ENCODE measurements at places on chromosomes 5 and 9.

DNA sequence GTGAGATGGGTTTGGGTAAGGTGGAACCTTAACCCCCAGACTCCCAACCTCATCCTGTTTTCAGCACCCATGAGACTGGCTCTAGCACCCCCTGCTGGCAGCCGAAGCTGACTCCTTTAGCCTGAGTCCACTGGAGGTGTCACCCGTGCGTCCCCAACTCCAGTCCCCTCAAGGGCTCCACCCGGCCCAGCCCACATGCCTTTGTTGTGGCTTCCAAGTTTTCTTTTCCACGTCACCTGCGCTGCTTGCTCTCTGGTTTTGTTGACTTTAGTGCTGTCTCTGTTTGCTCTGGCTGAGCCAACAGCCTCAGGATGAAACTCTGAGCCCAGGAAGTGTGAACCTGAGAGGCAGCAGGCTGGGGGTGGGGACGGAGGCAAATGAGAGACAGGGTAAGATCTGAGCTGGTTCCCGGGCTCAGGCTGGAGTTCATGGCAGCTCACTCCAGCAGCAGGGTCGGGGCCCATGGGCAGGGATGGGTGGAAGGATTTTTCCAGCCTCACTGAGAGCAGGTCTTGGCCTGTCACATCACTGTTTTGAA lies 13.2 kb upstream of the AQP7 start:
- DNase-seq, result peak; percentile 51

DNA sequence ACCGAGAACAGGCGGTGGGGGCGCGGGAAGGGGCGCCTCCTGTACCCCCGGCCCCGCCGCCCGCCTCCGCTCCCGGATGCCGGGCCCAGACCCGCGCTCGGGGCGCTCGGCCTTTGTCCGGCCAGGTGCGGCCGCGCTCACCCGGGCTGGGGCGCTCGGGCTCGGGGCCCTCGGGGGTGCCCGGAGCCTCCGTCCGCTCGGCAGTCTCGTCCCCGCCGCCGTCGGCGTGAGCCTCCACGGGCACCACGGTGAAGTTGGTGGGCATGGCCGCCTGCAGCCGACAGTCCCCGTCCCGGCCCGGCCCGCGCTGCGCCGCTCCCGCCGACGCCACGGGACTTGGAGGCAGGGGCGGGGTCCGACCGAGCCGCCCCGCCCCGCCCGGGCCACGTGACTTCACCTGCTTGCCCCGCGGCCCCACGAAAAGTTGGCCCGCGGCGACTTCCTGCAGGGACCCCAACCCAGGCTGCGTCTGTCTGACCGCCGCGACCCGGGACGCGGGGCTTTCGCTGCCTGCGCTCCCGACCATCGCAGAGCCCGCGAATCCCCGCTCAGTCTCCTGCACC lies at the start of gene SLC12A7:
Gene SLC12A7 (minus strand): TSS at position 337 of the 563 bp plus-strand sequence. CDS start 72 bp downstream, at position 265.
- DNase-seq, result peak; percentile 47

- peak; percentile 33 for DNase-seq
These were observed 313.0 kb upstream of the ZNF608 start for GRCh38 chr5:125059255-125060002.

DNA sequence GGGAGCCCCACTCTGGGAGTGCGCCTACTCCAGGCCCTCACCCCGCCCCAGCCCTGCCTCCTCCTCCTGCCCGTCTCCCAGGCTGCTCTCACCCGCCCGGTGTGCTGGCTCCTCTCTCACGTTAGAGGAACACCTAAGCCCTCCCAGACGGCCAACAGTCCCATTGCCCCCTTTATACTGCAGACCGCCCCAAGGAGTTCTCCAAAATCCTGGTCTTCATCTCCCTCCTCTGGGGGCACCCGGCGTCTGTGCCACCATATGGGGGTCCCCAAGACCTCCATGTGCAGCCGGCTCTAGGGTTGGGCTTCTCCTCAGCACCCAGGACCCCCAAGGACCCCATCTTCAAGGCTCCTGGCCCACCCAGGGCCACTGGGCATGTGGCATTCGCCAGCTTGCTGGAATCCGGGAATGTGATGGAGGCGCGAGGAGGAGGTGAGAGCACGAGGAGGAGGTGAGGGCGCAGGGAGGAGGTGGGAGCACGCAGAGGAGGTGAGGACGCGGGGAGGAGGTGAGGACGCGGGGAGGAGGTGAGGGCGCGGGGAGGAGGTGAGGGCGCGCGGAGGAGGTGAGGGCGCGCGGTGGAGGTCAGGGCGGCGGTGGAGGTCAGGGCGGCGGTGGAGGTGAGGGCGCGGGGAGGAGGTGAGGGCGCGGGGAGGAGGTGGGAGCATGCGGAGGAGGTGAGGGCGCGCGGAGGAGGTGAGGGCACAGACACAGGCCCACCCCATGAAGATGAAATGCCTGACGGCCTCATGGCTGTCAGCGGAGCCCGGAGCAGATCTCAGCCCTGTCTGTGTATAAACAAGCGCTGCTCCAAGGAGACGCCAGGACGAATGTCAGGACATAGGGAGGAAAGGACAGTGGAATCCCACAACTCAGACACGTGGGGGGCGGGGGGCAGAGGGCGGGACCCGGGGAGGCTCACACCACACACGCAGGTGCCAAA lies 41.2 kb downstream of the EXD3 start:
- DNase-seq, result no peak

DNA sequence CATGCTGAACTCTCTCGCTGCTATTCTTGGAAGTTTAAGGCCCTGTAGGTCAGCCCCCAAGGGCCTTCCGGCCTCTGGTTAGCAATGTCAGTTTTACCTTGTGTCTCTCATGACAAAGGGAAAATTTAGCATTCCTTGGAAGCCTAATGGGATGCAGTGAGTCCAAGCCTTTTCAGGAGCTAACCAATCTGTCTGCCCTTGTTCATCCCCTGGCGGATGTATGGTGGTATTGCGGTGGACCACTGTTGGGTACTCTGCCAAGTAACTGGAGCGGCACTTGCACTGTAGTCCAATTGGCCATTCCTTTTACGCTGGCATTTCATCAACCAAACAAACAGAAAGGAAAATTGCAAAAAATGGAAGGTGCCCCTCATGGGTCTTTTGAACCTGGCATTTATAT lies 318.4 kb upstream of the NMUR2 start:
- no peak for DNase-seq

- DNase-seq, result no peak
These were observed 1425.8 kb upstream of the C9orf72 start for GRCh38 chr9:28999057-28999456.

DNA sequence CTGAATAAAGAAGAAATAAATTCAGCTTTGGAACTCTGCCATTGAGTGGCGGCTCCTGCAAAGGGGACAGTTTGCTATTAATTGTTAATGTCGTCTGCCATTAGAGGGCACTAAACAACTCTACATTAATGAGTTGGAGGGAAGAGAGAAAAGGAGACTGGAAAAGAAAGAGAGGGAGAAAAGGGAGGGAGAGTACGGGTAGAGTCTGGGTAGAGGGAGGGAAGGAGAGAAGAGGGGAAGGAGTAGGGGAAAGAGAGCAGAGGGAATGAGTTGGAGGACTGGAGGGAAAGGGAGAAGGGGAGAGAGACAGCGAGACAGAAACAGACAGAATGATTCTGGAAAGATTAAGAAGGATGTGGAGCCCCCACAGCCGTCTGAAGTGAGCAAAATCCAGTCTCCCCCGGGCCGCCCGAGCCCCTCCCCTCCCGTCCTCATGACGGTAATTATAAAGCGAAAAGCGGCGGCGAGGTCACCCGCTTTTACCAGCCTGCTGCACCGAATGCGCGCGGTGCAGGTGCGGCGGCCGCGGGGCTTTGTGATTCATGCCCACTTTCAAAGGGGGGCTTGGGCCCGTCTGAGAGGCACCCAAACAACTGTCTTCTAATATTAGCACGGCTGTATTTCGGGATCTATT lies 1.9 kb upstream of the FST start:
- peak; percentile 78 for DNase-seq

DNA sequence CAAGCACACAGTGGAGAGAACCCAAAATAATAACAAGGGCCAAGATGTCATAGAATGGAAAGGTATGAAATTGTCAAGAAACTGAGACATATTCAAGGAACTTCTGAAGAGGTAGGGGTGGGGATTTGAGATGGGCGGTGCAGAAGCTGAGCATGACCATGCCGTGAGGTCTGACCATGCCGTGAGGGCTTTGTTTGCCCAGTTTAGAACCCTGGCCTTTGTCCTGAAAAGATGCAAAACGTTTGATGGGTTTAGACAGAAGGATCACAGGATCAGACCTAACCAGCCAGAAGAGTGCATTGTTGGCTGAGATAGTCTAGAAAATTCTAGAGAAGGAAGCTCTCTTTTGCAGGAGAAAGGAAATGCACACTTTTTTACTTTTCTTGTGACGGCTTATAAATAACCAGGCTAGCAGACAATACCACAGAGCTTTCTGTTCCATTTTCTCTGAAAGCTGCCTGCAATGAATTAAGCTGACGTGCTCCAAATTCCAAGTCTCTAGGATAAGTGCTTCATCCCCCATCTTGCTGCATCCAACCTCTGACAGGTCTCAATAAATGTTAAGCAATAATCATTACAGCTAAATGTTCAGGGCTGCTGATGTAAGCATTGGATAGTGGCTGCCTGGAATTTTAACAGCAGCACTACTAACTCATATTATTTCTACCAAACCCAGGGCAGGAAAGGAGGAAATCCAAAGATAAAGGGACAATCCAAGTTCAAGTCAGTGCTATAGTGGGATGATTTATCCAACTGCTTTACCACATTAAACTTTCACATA lies 110.9 kb upstream of the IL6ST start:
- no peak for DNase-seq
